ENCODE measurements at places on chromosomes 12 and 14.
A peak's percentile ranks its signal among the peaks of the same experiment; 100 is the strongest.

GRCh38 chr14:71713451-71713850 is 218.8 kb upstream of the RGS6 start:
- no peak for DNase-seq

- DNase-seq = no peak
These were observed 5.4 kb downstream of the CHURC1 start for GRCh38 chr14:64919618-64920017.

DNA sequence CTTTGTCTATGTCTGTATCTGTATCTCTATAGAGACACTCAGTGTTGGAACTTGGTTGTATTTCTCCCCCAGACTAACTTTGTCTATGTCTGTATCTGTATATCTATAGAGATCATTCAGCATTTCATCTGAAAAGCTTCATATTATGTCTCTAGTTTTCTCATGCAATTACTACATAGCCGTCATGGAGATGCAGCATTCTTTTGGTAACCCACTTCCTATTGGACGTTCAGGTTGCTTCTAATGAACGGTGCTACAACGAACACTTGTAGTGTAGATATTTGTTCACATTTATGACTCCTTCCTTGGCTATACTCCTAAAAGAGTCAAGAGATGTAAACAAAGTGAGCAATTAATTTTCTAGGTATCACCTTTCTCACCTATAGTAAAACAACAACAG is 81.5 kb upstream of the KCNA1 start:
- DNase-seq = no peak

- DNase-seq = peak; percentile 39
These were observed 105.8 kb downstream of the PAH start for GRCh38 chr12:102811110-102811737.

DNA sequence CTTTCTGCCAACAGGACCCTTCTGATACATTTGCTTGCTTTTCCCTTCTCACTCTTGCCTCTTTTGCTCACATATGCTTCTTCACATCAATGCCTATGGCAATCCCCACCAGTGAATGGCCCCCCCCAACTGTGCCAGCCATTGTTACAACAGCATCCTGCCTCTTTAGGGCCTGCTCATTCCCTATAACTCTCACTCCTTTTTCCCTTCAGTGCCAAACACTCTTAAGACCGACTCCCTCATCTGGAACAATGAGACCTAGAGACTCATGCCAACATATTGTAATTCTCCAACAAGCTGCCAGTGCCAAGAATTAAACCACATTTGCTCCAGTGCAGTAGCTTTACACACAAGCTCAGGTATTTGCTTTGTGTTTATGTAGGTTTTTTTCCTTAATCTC is 189.0 kb downstream of the SOX5 start:
- no peak for DNase-seq

DNA sequence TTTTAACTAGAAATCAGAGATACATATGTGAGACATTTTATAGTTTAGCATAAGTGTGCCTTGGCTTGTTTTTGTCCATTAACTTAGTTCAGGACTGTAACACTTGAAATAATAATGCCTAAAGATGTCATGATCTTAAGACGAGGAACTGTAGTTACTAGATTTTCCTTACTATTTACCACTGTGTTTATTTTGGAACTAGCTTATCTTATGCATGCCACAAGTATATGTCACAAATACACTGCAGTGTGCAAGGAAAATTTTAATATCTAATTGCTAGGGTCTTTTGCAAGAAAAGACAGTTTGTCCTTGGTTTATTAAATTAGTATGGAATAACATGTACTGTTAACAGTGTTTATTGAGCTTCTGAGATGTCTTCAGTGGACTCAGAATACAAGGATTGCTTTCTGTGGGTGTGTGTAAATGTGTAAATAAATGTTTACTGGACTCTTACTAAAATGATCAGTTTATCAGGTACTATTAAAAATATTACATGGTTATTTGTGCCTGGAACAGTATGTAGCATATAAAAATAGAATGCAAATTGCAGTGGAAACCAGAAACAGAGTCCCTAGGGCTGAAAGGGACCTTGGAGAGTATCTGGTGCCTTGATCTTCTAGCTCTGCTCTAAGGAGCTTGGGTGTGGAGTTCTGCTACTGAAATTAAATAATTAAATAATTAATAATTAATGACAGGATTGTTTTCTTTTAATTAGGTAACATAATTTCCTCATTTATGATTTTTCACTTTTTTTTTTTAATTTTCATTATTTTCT is 58.1 kb downstream of the FGD4 start:
- no peak for DNase-seq

GRCh38 chr14:54000341-54000811 is 43.8 kb upstream of the BMP4 start:
- DNase-seq = no peak

DNA sequence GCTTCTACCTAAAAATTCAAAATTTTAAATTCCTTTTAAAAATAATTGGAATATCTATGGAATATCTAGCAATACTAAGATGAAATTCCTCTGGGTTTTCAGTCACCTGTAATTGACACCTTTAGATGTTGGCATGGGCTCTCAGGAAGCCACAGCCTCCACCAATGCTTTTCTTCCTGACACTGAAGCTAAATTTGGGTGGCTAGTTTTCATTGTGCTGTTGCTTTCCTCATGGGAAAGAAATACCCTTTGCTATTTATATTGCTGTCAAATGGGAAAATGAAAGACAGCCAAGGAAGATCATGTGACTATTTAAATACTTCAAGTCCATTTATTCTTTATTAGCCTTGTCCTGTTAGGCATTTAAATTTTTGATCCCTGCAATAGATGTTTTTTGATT is 313.0 kb downstream of the NAV3 start:
- no peak for DNase-seq

DNA sequence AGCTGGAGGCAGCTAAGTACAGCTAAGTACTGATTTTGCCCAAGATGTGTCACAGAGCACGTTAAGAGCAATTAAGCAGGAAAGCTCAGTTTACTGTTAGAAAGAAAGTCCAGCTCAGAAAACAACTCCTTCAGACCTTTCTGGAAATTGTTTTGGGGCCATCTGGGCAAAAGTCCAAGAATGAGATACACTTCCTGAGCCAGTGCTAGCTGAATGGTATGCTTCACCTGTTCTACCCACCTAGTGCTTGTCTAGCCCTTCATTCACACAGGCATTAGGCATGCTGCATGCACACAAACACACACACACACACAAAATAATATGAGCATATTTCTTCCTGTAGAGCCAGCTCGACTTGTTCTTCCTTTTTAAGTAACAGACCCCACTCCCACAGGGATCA is 6.6 kb upstream of the IKZF4 start:
- no peak for DNase-seq

- DNase-seq = no peak
These were observed 241.6 kb downstream of the TMEM132D start for GRCh38 chr12:129662234-129662633.

- DNase-seq = no peak
These were observed 13.1 kb downstream of the RAPGEF3 start for GRCh38 chr12:47745485-47746041.

DNA sequence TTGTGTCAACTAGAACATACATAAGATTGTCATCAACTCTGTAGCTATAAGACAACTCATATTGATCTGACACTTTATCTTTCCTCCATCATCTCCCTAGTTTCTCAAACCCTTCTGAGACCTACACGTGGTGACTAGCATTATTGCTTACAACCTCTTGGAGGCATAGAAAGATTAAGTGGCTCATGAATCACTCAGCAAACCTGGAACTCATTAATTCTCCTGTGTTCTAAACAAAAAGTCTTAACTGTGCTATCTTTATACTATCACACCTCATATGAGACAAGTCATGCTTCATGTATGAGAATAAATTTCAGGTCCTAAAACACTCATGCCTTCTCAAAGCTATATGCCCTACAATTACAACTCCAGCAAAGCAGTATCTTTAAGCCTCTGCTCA is 408.6 kb upstream of the SYT1 start:
- no peak for DNase-seq

DNA sequence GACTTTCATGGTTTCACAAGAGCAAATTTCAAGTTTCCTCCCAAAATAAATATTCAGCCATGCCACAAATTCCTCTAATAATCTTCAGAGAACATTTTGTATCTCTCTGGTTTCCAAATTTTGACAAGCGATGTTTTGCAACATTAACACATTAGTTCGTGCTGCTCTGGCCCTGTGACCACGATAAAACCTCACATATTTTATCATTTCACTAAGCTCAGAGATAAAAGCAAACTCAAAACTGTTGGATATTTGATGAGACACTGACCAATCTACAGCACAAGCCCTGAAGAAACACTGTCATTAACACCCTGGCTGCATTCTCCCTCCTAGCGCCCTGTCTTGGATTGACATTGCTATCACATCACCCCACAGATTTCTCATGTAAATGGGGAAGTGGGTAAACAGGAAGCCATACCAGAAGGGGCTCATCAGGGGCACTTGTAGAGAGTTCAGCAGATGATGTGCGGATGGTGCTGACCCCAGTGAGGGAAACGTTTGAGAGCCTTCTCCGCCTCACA is 264.3 kb downstream of the PRKD1 start:
- no peak for DNase-seq

- no peak for DNase-seq
These were observed 904 bp upstream of the MAP4K5 start for GRCh38 chr14:50533241-50533705.

- no peak for DNase-seq
These were observed 16.4 kb upstream of the GALNT6 start for GRCh38 chr12:51407604-51408003.

GRCh38 chr12:43425361-43425760 is 126.6 kb downstream of the ADAMTS20 start:
- no peak for DNase-seq

- DNase-seq = no peak
These were observed 92.6 kb upstream of the HIF1A start for GRCh38 chr14:61602733-61603077.

GRCh38 chr14:66240105-66240504 is 246.1 kb upstream of the CCDC196 start:
- DNase-seq = no peak

- DNase-seq = no peak
These were observed 258.6 kb downstream of the MSRB3 start for GRCh38 chr12:65536876-65537681.

DNA sequence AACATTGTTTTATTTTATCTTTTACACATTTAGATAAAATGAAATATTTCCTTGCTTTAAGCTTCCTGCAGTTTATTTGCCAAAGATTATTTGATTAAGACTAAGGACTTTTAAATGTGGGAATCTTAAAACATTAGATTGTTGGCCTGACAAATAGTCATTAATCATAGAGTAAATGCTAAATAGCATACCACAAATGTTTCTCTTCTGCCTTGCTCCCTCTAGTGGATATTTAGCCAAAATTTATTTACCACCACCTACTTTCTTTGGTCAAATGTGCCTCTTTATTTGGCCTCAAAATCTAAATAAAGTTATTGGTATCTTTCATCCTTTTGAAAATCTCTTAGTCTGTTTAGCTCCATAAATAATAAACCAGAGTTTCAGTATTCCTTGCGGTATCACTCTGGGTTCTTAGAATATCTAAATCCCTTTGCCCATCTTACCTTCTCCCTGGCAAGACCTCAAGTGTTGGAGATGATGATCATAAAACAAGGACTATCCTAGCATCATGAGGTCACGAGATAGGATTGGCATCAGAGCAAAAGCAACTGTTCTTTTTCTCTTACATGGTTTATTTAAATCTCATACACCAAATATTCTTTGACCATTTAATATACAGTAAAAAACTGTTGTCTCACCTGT is 150.6 kb upstream of the AEBP2 start:
- peak; percentile 51 for DNase-seq

DNA sequence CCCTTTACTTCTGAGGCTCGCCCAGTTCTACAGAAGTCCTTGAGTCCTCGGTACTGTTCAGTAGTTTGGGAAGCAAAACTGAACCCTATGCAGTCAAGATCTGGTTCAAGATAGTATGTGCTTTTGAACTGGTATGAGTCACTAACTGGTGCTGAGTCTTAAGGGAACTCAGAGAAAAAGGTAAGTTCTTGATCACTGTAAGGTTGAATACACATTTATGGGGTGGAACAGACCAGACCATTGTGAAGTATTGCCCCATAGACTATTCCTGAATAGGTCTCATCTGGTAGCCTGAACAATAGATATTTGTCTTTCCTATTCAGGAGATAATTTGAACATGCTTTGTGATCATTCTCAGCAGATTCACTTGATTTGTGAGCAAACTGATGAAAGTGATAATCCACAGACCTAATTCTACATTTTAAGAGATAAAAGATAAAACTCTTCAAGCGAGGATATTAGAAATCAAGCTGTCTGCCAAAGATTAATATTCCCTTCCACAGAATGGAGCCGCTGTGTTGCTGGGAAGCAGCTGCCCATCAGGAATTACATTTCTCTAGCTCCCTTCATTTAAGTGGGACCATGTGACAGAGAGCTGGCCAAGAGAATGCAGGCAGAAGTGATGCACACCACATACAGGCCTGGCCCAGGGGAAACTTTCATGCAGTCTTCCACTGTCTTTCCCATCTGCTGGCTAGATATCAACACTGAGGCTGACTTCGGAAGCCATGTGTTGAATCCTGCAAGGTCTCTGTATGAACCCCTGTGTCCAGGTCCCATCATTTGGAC is 369.8 kb upstream of the GARIN6 start:
- DNase-seq = no peak

GRCh38 chr12:62805517-62805916 is 129.4 kb downstream of the PPM1H start:
- DNase-seq = no peak
